Vagina (tissue), 2 donors: ENCODE measurements at places on chromosomes 5 and 9. TPM values are rescaled to one million over a fixed set of nuclear protein-coding genes. Genes with fewer than 3 reads are reported as not detected.

TAS2R1 gene
- total RNA-seq, result not detected

NR5A1 gene
- total RNA-seq, result 1.2 TPM

SCGB3A2 gene
- total RNA-seq, result not detected

GABRA6 gene
- not detected for total RNA-seq

TYRP1 gene
- not detected for total RNA-seq

PCDHB16 gene
- 12.3 TPM for total RNA-seq

SLC46A2 gene
- total RNA-seq, result not detected

ECSCR gene
- 37.1 TPM for total RNA-seq

FAM219A gene
- 9.3 TPM for total RNA-seq

- no peak overlapping the region for H3K4me3 ChIP-seq
- H3K4me1 ChIP-seq, result no peaks in the 10 kb centered on the region
- no peaks in the 10 kb centered on the region for H3K36me3 ChIP-seq
- H3K27me3 ChIP-seq, result no peaks in the 10 kb centered on the region
- DNase-seq, result no peak
Observed at GRCh38 chr5:104189909-104190308, 627.3 kb upstream of the NUDT12 start.

- H3K4me1 ChIP-seq, result no peaks in the 10 kb centered on the region
- DNase-seq, result no peak
- no peaks in the 10 kb centered on the region for H3K27me3 ChIP-seq
- H3K4me3 ChIP-seq, result no peak overlapping the region
- H3K27ac ChIP-seq, result no peak overlapping the region
Observed at GRCh38 chr9:109403766-109404320, 83.0 kb upstream of the EPB41L4B start.

DNA sequence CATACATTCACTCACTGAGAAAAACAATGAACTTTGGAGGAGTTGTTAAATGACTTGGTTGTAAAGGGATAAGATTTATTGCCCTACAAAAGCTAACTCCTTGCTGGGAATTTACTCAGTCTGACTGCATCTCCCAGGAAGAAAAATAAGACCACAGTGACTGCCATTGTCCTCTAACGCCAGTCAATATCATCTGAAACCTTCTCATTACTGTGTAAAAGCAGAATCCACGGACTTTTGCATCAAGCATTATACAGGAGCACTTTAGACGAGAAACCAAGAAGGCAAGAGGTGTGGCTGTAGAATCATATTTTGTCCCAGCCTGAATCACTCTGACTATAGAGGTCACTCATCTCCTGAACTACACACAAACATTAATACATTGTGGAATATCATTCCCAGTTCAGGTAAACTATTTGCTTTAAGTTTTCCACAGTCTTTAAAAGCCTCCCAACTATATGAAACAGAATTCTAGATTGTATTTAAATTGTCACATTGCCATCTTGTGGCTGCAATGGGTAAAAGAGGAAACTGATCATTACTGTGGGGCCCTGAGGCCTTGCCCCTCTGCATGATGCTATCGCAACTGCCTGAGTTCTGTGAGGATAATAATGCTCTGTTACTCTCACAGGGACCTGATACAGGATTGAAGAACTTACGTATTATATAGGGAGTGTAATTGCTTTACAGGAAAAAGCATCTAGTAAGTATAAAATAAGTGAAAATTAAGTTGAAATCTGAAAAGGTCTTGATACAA, 142.9 kb downstream of the SLCO4C1 start:
- no peaks in the 10 kb centered on the region for H3K4me1 ChIP-seq
- DNase-seq, result no peak
- H3K36me3 ChIP-seq, result no peaks in the 10 kb centered on the region
- no peak overlapping the region for H3K27ac ChIP-seq

- H3K27me3 ChIP-seq, result no peaks in the 10 kb centered on the region
- H3K4me3 ChIP-seq, result no peak overlapping the region
- no peaks in the 10 kb centered on the region for H3K4me1 ChIP-seq
Observed at GRCh38 chr5:101897914-101898313, 398.2 kb downstream of the SLCO4C1 start.

DNA sequence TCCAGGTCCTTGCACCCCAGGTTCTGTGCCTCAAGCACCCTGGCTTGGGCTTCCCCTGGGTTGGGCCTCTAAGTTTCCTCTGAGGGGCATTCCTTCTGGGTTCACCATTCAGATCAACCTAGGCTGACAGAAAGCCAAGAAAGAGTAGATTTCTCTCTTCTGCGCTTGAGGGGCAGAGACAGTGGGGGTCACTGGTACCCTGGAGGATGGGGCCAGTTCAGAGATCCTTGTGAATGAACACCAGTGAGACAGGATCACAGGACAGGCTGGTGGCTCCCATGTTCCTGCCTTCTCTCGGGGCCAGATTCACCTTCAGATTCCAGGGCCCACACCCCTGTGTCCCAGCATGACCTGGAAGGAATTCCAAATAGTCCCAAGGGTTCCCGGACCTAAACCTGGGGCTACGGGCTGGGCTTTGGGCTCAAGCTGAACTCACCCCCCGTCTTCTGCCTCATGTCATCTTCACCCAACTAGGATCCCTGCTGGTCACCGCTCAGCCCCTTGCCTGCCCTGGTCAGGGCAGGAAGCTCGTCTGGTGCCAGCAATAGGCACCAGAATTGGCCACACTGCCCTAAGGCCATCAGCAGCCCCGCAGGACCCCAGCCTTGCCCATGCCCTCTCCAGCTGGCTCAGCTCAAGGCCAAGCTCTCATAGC, 91.8 kb upstream of the MVB12B start:
- H3K4me1 ChIP-seq, result no peaks in the 10 kb centered on the region
- H3K4me3 ChIP-seq, result no peak overlapping the region
- no peak for DNase-seq
- no peaks in the 10 kb centered on the region for H3K36me3 ChIP-seq
- H3K27ac ChIP-seq, result no peak overlapping the region
- H3K27me3 ChIP-seq, result no peaks in the 10 kb centered on the region

- DNase-seq, result no peak
- H3K36me3 ChIP-seq, result no peaks in the 10 kb centered on the region
- H3K4me3 ChIP-seq, result no peak overlapping the region
- H3K4me1 ChIP-seq, result peaks cover 91% of the 10 kb centered on the region
- H3K27me3 ChIP-seq, result no peaks in the 10 kb centered on the region
Observed at GRCh38 chr5:154771383-154771901, 16.3 kb downstream of the LARP1 start.

GRCh38 chr5:1500411-1501091, 23.2 kb downstream of the LPCAT1 start:
- no peak overlapping the region for H3K27ac ChIP-seq
- no peaks in the 10 kb centered on the region for H3K27me3 ChIP-seq
- H3K36me3 ChIP-seq, result no peaks in the 10 kb centered on the region
- DNase-seq, result no peak
- H3K4me1 ChIP-seq, result peaks cover 50% of the 10 kb centered on the region

DNA sequence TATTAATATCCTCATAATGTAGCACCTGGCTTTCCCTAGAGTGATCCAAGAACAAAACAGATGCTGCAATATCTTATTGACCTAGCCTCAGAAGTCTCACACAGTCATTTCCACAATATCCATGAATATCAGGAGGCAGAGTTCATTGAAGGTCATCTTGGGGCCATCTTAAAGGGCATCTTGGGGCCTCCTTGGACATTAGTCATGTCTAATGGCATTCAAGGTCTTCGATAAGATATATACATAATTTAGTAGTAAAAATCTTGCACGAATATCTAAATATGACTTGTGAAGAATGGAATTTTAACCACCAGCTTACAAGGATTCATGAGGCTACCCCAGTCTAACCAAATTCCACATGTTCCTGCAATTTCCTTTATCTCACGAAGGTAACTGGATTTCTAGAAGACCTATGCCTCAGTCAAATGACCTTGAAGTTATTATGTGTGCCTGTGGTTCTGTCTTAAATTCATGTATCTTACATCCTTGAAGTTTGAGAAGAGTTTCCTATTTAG, 163.6 kb upstream of the SPEF2 start:
- no peak overlapping the region for H3K4me3 ChIP-seq
- no peak for DNase-seq
- peaks cover 7% of the 10 kb centered on the region for H3K4me1 ChIP-seq
- H3K27me3 ChIP-seq, result no peaks in the 10 kb centered on the region

- DNase-seq, result no peak
- H3K4me3 ChIP-seq, result no peak overlapping the region
- H3K4me1 ChIP-seq, result no peaks in the 10 kb centered on the region
- H3K27me3 ChIP-seq, result no peaks in the 10 kb centered on the region
- H3K27ac ChIP-seq, result no peak overlapping the region
Observed at GRCh38 chr9:21470126-21470525, 12.0 kb downstream of the IFNE start.

DNA sequence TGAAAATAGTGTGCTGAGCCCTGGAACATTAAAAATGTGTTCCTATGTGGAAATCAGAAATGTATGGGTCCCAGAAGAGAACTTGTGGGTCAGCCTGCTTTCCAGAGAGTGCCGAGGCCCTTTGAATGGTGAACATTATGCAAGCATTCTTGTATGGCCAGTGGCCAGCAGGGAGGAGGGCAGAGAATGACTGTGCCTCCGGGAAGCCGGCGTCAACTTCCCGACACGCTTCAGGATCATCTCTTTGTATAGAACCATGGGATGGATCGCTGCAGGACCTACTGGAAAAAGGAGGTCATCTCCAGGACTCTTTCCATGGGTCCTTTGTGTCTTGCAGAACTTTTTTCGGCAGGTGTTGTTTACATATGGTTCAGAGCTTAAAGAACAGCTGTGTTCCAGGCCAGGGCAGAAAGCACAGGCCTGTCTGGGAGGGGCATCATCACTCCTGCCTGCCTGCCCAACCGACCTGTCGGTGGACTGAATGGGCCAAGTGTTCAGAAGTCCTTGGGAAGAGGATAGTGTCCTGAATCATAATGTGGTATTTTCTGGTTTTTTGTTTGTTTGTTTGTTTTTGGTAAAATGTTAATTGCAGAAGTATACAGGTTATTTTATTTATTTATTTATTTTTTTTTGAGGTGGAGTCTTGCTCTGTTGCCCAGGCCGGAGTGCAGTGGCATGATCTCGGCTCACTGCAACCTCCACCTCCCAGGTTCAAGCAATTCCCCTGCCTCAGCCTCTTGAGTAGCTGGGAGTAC, 9.0 kb downstream of the PRRC2B start:
- DNase-seq, result no peak
- no peaks in the 10 kb centered on the region for H3K36me3 ChIP-seq
- H3K4me3 ChIP-seq, result peak overlapping the region; percentile 22
- peak overlapping the region; percentile 51 for H3K27ac ChIP-seq

DNA sequence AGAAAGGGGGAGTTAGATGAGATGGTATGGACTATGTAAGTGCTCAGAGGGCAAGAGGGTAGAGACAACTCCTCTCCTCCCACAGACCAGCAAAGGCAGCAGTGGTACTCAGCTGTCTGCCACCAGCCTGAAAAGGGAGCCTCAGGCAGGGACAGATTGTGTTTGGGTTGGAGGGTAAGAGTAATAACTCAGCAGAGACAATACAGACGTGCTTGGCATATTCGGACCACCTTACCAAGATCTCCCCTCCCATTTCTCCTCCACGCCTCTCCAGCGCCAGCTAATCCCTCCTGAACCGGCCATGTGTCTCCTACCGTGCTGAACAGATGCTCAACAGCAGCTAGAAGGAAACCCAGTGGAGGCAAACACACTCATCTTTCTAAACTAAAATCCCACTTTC, 180.8 kb downstream of the ASTN2 start:
- no peaks in the 10 kb centered on the region for H3K36me3 ChIP-seq
- no peaks in the 10 kb centered on the region for H3K4me1 ChIP-seq
- no peaks in the 10 kb centered on the region for H3K27me3 ChIP-seq

DNA sequence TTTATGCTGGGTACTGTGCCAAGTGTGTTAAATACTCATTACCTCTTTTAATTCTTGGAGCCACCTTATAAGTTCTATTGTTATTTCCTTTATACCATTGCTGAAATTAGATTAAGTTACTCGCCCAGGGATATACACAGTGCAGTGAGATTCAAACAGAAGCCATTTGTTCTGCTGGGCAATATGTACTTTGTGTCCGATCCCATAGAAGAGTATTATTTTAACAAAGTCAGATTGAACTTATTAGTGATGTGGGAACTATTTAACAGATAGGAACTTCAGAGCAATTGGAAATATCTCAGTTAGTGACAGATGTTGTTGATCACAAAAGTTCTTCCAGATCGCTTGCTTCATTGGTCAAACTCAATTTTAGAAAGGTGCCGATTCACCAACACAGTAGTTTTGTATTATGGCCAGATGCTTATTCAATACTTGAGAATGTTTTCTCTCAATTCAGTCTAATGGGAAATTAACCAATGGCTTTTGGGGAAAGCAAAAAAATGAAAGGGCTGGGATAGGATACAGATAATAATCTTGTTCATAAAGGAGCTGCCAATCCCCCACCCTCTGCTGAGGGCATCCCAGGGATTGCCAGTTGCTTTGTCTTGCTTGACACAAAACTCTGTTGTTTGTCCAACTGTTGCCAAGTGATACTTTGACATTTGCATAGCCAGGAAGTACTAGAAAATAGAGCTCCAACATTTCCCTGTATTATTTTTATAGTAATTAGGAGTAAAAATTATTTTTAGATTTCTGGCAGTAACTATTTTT, 94.8 kb upstream of the SEMA6A start:
- no peak overlapping the region for H3K27ac ChIP-seq
- DNase-seq, result no peak
- no peak overlapping the region for H3K4me3 ChIP-seq
- no peaks in the 10 kb centered on the region for H3K27me3 ChIP-seq
- no peaks in the 10 kb centered on the region for H3K36me3 ChIP-seq

DNA sequence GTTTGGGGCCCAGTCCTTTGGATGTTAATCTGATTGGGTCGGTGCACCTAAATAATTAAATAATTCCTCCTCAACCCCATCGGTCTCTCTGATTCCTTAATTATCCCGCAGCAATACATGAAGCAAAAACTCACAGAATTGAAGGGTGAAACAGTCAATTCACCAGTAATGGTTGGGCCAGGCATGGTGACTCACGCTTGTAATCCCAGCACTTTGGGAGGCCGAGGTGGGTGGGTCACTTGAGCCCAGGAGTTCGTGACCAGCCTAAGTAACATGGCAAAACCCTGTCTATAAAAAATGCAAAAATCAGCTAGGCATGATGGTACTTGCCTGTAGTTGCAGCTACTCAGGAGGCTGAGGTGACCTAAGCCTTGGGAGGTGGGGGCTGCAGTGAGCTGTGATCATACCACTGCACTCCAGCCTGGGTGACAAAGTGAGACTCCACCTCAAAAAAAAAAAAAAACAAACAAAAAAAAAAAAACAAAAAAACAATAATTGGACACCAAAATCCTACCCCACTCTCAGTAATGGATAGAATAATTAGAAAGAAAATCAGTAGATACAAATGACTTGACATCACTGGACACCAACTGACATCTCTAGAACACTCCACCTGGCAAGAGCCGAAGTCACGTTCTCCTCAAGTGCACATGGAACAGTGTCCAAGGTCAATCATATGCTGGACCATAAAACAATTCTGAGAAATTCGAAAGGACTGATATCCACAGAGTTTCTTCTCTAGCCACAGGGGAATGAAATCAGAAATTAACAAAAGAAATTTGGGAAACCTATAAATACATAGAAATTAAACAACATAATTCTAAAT, 5.3 kb downstream of the ABO start:
- no peaks in the 10 kb centered on the region for H3K36me3 ChIP-seq
- H3K4me1 ChIP-seq, result no peaks in the 10 kb centered on the region
- no peak for DNase-seq
